Stimulated activated CD8-positive, alpha-beta memory T cell treated with anti-CD3 and anti-CD28 coated beads, Interleukin-12 subunit alpha, Interleukin-12 subunit beta, amount 100 ng/mL, for 1 hour (primary cell): ENCODE measurements at places on chromosomes 5 and 9.

GRCh38 chr9:22469928-22470544 lies 23.4 kb downstream of the DMRTA1 start:
- DNase-seq, result no peak

DNA sequence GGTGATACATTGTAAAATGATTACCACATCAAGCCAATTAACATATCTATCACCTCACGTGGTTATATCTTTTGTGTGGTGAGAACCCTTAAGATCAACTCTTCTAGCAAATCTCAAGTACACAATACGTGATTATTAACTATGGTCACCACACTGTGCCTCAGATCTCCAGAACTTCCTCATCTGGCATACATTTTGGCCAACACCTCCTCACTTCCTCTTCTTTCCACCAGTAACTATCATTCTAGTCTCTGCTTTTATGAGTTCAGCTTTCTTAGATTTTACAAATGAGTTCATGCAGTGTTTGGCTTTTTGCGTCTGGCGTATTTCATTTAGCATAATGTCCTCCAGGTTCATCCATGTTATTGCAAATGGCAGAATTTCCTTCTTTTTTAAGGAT lies 35.8 kb downstream of the PRKACG start:
- no peak for DNase-seq

- no peak for DNase-seq
Observed at GRCh38 chr9:122192261-122192875, 32.7 kb downstream of the MORN5 start.

GRCh38 chr5:63553073-63553472 lies 409.2 kb downstream of the HTR1A start:
- no peak for DNase-seq

- DNase-seq, result no peak
Observed at GRCh38 chr5:95164861-95165260, 120.0 kb downstream of the MCTP1 start.

- no peak for DNase-seq
Observed at GRCh38 chr5:97838214-97838613, 655.2 kb upstream of the RIOK2 start.
